Stimulated activated CD4-positive, alpha-beta T cell treated with anti-CD3 and anti-CD28 coated beads, Interleukin-15, amount 100 ng/mL, for 24 hours (primary cell): ENCODE measurements at places on chromosomes 7 and 10.

DNA sequence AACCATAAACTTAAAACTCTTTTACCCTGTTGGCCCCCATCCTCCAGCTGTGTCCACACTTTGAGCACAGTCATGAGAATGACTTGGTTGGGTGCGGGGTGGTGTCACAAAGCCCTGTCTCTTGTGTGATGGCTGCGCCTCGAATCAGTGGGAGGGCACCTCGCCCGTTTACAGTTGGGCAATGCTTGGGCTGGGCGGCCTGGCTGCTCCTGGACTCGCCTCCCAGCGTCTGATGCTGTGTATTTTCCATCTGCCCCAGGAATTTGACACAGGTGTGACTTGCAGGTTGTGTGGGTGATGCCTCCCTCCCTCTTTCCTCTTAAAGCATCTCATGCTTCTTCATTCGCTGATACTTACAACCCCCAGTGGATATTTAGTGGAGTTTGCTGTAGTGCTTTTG, 33.7 kb downstream of the CHST12 start:
- no peak for DNase-seq

- DNase-seq = no peak
Observed at GRCh38 chr7:7122033-7122478, 60.3 kb upstream of the C1GALT1 start.

GRCh38 chr10:62424026-62424425, 49.9 kb downstream of the ZNF365 start:
- no peak for DNase-seq

DNA sequence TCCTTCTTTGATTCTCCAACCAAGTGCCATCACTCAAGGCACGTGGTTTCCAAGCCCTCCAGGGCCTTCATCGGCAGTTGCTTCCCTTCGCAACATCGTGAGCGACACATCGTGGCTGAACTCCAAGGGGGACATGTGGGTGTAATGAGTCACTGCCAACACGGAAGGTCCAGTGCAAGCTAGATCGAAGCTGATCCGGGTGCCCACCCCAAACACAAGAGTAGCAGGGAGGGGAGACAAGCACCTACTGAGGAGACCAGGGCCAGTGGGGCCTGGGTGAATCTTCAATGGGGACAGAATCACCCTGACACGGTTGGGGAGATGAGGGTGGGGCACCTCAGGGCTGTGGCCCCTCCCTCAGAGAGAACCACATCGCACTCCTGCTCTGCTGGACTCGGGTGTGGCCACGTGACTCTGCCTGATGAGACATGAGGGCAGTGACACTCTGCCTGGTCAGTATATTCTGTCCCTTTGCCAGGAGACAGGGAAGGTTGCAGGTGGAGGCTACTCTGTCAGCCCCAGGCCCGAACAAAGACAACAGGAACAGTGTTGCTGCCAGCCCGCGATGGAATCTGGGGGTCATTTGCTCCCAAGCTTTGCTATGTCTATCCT, 36.8 kb upstream of the HSPA12A start:
- no peak for DNase-seq

GRCh38 chr7:122013065-122013464, 131.0 kb downstream of the AASS start:
- DNase-seq = peak; percentile 5
